ENCODE measurements at places on chromosomes 7 and 10.

DNA sequence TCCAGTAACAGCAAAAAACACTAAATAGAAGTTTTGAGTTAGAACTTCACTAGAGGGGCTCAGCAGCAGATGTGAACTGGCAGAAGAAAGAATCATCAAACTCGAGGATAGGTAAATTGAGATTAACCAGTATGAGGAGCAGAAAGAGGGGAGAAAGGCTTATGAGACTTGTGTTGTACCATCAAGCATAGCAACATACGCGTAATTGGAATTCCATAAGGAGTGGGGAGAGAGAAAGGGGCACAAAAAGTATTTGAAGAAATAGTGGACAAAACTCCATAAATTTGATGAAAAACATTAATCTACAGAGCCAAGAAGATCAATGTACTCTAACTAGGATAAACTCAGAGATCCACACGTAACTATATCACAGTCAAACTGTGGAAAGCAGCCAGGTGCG lies 48.3 kb downstream of the RBAK start:
- DNase-seq = no peak

DNA sequence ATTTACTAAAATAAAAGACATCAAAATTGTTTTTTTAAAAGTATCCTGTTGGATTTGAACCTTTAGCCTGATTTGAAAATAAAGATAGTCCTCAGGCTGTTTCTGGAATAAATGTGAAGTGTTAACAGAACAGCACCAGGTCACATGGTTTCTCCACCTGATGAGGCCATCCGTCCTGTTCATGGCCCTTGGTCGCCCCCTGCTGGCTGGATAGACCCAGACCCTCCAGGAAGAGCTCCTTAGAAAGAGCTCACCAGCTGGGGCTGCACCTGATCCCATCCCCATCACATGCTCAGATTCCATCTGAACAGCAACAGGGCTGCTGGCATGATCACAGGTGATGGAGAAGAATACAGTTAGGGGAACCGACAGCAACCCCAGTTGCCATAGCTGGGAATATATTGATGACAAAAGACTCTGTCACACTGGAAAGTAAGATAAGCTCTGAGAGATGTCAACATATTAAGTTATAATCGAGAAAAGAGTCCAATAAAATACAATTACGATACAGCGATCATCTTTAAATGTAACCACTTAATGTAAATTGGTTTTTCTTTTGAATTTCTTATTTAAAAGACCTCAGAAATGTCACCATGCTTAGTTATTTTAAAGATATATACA lies 4.8 kb downstream of the OR2A14 start:
- peak; percentile 89 for DNase-seq

DNA sequence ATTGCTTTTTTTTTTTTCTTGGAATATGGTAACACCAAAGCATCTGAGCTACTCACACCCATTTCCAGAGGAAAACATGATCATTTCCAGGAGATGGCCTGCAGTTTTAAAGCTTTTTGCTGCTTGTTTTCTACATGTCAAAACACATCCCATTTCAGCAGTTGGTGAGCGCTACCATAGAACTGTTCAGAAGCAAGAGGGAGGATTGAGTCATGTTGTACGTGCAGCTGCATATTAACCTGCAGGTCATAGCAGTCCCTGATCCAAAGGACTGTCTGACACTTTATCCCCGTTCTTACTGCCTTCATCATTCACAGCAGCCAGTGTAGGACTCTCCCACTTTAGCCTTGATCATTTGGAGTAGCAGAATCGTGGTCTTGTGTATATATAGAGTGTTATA lies 124.6 kb downstream of the AUTS2 start:
- DNase-seq = no peak

GRCh38 chr10:52895059-52895458 lies 122.5 kb upstream of the MBL2 start:
- DNase-seq = no peak

DNA sequence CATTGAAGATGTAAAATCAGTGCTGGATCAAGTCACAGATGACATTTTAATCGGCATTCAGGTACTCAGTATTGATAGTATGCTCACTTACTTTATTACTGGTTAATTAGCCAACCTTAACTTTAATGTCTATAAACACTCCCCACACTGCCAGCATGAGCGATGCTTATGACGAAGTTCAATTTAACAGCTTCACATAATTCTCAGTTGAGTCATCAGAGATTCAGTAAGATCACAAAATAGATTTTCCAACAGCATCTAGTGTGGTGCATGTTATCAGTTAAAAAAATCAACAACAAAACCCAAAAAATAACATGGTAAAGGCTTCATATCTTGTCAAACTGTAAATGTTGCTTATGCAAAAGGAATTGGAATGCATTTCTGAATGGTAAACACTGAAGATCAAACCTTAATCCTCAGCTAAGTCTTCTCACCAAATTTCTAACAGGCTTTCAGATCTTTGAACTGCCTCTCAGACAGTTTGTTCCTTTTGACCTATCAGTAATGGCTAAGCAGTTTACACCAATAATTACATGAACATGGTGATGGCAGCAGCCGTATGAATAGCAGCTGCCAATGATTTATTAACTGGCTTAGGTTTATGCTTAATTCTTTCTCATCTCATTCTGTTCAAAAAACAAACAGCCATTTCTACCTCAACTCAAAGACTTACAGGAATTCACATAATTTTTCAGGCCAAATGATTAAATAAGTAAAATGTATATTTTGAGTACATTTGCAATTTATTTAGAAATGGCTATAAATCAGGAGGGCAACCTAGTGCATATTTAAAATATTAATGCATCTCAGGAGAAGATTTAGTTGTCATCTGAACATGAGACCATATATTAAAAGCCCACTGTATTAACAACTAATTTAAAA lies 98.5 kb downstream of the CABCOCO1 start:
- DNase-seq = no peak

DNA sequence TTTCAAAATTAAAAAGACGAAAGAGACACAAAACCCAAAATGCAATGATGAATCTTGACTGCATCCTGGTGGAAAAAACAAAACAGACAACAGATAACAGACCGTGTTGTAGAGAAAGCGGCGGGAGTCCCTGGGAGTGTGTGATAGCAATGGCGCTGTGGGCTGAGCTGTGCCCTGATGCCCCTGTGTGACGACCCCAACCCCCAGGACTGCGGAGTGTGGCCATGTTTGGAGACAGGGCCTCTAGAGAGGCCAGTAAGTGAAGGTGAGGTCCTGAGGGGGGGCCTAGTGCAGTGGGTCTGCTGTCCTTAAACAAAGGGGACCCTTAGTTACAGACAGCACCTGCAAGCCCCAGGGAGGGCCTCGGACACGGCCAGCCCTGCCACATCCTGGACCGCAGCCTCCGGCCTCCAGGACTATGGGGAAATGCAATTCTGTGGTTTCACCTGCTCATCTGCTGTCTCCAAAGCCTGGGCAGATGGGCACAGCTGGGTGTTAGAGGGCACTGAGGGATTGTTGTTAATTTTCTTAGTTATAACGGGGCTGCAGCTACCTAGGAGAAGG lies 277.7 kb downstream of the DNAJB6 start:
- no peak for DNase-seq

DNA sequence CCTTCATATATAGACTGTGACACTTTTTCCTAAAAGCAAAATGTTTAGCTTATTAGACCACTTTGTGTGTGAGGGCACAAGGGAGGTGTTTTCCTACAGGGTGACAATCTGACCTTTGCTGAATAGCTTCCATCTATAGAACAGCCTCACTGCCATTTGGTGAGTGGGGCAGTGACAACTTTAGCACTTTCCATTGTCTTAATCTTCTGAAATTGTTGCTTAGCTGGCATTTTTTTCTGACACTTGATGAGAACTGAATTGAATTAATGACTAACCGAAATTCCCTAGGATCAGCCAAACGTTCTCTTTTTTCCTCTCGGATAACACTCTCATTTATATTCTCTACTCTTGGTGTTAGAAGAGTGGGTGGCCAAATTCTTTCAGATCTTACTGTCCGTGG lies 30.2 kb downstream of the KDM7A start:
- no peak for DNase-seq

DNA sequence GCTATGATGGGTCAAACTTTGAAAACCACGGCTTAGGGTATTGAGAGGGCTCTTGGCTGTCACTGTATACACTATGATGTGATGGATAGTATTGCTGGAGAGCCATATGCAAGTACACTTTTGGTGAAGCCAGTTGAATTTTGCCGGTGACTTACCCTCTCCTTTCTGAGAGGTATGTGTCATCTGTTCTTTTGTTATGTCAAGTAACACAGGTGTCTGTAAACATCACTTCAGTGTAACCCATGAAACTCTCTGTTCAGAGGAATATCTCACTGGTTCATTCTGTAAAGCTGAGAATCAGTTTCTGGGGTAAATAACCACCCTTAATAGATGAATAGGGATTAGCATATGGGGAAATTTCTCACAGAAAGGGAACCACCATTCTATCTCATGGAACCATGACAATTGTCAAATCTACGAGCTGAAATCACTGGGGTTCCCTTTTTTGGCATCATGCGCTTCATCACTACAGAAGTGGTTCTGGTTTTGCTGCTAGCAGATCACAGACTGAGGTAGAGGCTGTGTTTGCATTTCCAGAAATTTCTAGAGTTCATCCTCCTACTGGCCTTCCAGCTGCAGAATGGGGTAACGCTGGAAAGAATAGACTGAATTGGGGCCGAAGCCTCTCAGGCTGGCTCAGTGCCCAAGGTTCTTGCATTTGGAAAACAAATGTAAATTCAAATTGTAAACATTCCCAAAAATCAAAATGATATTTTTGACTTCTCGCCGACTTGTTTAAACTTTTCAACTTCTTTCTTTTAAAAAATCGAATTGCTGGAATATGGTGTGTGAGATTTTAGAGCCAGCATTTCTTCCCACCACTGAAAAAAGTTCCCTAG lies 83.3 kb upstream of the CREB5 start:
- DNase-seq = no peak

GRCh38 chr10:122688293-122688989 lies 11.2 kb downstream of the C10orf120 start:
- no peak for DNase-seq

GRCh38 chr10:97547962-97548361 lies 24.6 kb upstream of the ANKRD2 start:
- no peak for DNase-seq

DNA sequence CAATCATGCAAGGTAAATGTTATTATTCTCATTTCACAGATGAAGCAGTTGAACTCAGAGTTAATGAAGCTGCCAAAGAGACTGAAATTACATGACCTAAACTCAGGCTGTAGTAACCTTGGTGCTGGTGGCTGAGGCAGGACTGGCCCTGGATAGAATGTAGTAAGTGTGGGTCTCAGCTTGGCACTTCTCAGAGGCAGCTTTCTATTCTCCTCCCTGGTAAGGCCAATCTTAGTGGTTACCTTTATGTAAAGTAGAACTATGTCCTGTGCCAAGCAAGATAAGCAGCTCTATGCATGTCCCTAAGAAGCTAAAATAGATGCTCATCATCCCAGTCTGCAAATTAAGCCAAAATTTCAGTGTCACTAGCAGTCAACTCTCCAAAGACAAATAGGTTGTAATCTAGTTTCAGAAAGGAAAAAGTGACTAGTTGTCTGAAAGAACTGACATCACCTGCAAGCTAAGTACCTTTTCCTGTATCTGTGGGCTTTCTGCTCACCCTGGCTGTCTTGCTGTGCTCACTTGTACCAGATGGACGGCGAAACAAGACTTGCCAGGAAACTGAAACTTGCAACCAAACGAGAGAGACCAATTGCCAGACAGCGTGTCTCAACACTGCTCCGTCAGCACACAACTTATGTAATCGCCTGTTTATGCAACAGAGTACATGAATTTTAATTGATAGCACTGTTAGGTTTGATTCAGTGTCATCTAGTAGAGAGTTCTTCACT lies 43.7 kb downstream of the CH25H start:
- DNase-seq = no peak

DNA sequence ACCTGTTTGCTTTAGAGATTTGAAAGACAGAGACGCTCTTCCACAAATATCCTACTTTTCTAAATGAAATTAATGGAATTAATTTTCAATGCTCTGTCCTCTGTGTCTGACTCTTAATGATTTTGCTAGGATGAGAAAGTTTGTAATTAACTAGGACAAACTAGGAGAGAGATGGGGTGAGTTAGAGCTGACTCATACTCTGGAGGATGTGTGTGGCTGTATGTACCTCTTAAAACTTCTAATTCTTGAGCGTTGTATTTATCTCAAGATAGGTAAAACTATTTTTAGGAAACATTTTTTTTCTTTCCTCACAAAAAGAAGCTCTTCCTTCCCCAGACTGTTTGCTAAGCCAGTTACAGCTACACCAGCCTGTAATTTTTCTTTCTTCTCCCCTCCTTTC lies 178.8 kb upstream of the ANKRD30A start:
- DNase-seq = no peak

DNA sequence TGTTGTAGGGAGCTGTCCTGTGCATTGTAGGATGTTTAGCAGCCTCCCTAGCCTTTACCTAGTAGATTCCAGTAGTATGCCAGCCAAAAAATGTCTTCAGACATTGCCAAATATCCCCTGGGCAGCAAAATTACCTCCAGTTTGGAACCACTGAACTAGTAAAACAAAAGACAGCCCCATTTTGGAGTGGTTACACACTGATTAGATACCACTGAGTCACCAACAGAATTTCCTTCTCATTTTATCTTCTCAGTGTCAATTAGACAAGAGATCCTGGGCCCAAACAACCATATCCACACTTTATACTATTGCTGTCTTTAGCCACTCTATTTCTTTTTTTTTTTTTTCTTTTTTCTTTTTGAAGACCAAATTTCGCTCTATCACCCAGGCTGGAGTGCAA lies 3.5 kb upstream of the CCDC6 start:
- DNase-seq = no peak

DNA sequence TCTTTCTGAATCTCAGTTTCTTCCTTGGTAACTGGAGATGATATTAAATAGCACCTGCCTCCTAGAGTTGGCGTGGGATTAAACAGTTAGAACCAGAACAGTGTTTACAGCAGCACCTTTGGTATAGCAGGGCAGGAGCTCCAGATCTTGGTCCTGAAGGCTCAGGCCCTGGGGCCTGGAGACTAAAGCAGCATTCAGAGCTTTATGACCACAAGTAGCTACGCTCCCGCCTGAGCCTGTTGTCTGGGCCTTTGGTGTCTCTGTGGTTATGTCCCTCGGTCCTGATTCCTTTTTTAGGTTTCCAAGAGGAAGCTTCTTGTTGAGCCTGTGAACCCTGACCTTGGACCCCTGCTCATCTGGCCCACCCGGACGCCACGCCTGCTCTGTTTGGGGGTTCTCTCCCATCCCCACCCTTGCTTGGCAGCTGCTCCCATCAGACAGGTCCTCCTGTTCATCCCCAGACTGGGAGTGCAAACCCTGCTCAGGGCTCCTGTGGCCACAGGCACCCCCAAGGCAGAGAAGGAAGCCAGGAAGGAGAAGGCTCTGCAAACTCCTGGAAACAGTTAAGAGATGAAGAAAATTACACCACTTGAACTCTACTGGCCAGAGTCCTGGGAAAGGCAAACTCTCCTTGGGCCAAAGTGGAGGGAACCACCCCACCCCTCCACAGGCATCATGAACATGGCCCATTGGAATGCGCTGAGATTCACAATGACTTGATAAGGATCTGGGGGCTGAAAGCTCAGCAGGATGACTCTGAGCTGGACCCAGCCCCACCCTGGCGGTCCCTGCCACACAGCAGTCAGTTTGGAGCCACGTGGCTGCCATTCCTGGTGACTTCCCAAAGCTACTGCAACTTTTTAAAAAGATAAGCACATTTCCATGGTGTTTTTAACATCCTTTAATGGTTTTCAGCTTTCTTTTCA lies 50.1 kb upstream of the TMEM72 start:
- DNase-seq = peak; percentile 33

Measured in ecto neural progenitor cell (in vitro differentiated cells).